ENCODE measurements at places on chromosomes 3 and 15.

GRCh38 chr3:72343078-72343477 is 505.2 kb downstream of the SHQ1 start:
- no peak for DNase-seq

DNA sequence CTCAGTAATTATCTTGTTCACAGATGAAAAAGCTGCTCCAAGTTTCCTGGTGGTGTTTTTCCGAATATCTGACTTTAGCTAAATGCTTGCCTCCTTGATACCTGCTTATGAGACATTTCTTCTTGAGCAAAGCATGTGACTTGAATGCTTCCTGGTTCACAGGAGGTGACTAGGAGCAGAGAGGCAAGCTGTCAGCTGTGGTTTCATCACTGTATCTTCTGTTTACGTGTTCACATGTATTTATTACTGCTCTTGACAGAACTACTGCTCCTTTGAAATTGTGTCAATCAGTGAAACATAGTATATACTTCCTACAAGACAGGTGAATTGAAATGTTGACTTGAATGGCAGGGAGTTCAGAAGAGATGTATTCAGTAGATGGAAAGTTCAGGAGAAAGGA is 8.9 kb upstream of the SPPL2A start:
- peak; percentile 48 for DNase-seq

DNA sequence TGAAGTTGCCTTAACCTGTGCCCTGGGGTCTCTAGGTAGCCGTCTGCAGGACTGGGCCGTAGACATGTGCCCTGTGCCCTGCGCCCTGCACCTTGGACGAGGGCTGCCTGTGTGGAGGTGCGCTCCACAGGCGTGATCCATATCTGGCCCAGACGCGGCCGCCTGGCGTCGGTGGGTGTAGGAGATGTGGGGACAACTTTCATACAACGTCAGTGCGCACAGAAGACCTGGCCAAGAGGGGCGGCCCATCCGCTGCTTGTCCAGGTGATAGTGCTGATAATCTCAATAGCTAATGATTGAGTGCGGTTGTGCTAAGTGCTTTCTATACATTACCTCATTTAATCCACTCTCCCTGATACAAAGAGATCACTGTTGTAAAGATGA is 665 bp upstream of the RASGRP1 start:
- DNase-seq = no peak

DNA sequence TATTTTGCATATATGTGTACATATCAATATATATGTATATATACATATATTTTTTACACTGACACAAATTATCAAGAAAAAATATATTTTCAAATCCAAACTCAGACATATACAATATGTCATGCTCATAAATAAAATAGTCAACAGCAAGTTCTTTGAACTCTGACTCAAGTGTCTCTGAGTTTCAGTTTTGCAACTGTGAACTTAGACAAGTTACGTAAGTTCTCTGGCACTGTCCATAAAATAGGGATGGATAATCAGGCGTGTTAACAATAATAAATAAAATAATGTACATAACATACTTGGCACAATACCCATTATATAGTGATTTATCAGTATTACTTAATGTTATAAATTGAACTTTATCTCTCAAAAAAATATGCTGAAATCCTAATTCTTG is 12.1 kb upstream of the XRN1 start:
- no peak for DNase-seq

- DNase-seq = no peak
Measured at GRCh38 chr15:38554354-38554753, 10.3 kb downstream of the RASGRP1 start.

DNA sequence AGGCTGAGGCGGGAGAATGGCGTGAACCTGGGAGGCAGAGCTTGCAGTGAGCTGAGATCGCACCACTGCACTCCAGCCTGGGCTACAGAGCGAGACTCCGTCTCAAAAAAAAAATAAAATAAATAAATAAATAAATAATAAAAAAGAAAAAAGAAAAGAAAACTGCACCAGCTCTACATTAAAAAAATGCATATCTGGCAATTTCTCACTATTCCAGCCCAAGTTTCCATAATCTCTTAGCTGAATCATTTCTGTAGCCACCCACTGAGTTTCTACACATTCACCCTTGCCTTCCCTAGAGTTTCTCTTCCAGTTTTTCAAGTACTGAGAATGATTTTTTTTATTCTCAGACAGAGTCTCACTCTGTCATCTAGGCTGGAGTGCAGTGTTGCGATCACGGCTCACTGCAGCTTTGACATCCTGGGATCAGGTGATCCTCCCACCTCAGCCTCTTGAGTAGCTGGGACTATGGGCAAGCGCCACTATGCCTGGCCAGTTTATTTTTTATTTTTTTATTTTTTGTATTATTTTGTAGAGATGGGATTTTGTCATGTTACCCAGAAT is 24.5 kb upstream of the SLC7A14 start:
- no peak for DNase-seq

GRCh38 chr3:152315623-152316022 is 46.9 kb downstream of the MBNL1 start:
- no peak for DNase-seq

GRCh38 chr3:16430717-16431630 is 82.5 kb downstream of the RFTN1 start:
- no peak for DNase-seq

DNA sequence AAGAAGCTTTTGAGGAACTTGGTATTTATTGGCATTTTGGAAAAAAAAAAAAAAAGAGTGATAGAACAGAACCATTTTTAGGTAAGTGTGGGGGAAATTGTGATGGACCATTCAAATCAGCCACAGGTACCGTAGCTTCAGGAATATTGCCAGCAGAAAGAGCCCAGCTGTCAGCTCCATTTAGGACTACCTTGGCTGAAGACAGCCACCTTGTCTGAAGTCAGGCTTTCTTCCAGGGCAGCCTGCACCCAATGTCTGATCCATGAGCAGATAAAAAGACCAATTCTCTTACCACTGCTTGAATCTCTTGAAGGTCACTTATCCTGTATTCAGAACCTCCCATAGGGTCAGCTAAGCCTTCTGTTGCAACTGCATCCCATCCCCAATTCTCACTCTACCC is 37.6 kb downstream of the SLCO3A1 start:
- no peak for DNase-seq

DNA sequence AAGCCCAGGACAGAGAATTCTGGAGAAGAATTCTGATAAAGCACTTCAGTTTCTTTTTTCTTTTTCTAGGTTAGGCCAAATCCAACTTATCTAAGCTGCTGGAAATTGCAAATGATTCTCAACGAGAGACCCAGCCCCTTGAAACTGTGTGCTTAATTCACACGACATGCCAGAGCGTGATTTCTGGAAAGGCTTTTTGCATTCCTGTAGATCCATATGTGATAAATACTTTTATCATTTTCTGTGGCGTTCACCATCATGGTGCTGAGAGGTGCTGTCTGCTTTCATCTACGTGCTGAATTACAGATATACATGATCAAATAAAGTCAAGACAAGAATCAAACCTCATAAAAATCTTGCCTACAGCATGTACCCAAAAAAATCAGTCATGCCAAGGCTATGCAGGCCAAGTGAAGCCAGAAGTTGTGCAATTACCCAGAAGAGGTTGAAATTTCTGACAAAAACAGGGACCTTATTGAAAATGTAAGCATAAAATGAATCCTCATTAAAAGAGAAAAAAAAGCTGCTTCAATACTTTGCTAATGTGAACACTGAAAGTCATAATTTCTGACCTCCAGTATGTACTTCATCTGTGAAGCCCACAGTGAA is 10.8 kb upstream of the MEF2A start:
- DNase-seq = no peak

GRCh38 chr3:186413615-186414415 is 51.8 kb upstream of the DGKG start:
- no peak for DNase-seq

GRCh38 chr3:47407896-47408838 is 27.3 kb downstream of the PTPN23 start:
- DNase-seq = no peak

- DNase-seq = no peak
Measured at GRCh38 chr3:71488882-71489281, 94.6 kb downstream of the FOXP1 start.

GRCh38 chr3:195129072-195129643 is 141.8 kb downstream of the XXYLT1 start:
- no peak for DNase-seq

DNA sequence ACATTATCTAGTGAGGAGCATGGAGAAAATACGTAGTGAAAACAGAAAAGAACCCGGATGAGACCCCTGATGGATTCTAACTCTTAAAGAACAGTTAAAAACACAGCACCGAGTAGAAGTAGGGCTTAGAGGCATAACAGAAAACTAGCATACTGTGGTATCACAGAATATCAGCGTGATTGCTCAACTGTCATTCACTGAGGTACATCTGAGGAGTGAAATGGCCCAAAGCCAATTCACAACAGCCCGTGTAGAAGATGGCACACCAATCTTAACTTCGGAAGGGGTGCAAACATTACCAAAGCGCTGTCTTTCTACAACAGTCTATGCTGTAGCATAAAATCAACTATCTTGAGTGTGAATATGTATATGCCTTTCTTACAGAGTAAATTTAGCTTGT is 1.8 kb downstream of the CLASP2 start:
- DNase-seq = peak; percentile 31

DNA sequence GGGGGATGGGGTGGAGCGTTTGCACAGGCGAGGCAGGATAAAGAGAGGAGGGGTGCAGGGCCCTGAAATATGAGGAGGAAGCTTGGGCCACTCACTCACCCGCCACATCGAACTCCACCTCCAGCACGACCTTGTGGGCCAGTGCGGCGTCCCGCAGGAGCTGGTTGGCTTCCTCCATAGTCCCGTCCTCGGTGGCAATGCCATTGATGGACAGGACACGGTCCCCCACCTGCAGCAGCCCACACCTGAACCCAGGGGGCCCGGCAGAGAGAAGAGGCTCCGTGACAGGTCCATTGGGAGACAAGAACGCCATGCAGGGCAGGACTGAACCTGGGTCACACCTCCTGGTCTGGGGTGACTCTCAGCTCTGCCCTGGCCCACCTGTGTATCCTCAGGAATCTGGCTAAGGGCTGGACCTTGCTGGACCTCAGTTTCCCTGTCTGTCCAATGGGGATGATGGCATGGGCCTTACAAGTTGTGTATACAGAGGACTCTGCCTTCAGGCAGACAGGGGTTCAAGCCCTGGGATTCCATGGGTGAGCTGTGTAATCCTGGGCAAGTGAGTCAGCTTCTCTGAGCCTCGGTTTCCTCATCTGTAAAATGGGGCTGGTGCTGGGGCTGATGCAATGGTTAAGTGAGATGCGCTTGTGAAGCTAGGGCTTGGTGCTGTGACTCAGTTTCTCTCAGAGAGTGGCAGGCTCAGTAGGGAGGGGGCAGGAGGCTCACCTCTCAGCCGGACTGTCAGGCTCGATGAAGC is 26.4 kb downstream of the GRIP2 start:
- DNase-seq = no peak

DNA sequence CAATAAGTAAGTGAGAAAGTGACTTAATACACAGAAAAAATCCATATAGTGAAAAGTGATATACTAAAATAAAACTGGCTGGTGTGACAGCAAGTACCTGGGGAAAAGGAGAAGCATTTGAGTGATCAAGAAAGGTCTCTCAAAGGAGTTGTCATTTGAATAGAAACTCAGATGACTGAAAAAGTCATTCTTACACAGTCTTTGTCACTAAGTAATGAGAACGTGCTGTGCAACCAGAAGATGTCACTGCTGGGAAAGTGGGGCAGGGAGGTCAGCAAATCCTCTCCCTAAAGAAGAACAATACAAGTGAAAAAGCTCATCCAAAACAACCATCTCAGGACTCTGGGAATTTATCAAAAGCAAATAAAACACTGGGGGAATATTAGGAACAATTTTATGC is 317.5 kb upstream of the TRIM42 start:
- DNase-seq = no peak

DNA sequence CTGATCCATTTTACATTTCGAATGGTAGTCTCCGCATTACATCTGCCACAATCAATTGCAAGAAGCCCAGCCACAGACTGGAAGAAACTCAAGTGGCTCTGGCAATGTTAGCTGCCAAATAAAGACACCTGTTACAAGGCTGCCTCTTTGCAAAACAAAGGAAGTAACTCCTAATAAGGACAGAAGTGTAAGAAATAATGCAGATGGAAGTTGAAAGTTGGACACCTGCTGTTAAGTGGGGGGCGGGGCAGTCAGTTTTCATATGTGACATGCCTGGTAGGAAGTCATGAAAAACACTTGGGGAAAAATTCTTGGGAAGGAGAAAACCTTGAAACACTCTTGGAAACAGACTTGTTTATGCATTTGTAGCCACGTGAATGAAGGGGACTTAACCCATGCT is 54.1 kb upstream of the ATP2C1 start:
- DNase-seq = peak; percentile 39

DNA sequence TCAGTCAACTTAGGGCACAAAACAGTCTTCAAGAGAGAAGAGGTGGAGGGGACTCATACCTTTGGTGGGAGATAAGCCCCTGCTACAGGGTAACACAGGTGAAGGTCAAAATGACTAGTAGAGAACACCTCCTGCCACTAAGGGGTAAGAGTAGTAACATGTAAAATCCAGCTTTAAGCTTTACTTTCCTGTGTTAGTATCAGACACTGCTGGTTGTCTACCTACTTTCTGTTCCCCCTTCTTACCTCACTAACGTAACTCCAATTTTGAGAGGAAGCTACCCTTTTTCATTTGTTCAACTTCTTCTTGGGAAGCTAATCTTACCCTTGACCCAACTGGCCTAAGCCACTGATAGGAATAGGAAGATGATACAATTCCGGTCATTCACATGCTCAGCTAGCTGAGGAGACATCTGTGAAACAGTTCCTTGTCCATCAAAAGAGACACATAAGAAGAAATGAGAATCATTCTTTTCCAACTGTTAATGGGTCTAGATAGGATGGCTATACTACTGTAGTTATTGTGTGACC is 826.8 kb upstream of the CFAP20DC start:
- no peak for DNase-seq

GRCh38 chr3:130648293-130648692 is 98.3 kb downstream of the PIK3R4 start:
- no peak for DNase-seq

DNA sequence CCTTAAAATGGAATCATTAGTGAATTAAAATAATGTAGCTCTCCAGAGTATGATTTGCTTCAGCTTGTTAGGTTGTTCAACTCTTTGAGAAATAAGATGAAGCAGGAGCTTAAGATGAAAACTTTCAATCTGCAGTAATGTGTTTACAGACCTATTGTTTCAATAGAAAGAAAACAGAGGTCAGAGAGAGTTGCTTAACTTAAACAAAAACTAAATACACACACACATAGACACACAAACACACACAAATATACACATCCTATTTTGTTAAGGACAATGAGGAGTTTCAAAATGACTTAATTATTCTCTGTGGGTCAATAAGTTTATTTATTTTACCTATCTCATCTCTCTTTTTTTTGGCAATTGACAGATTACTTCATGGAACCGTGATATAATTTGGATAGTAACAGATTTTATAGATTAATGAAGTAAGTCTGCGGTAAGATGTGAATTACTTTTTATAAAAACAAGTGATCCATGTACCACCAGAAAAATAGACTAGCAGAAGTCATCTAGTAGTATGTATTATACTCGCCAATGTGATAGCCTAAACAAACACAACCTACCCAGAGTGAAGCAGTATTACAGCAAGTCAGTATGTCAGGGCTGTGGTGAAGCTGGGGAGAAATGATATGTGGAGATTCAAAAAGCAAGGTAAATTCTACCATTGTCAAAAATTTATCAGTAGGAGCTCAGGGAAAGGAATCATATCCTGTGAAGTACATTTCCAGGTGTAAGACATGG is 76.7 kb upstream of the DCBLD2 start:
- no peak for DNase-seq
